Left ventricle myocardium inferior (tissue), 1 donor: ENCODE measurements at places on chromosomes 6 and 20. TPM values are rescaled to one million over a fixed set of nuclear protein-coding genes. Genes with fewer than 3 reads are reported as not detected.

- H3K4me3 ChIP-seq = no peak overlapping the region
- H3K27me3 ChIP-seq = peaks cover 29% of the 10 kb centered on the region
- no peak for DNase-seq
- peaks cover 7% of the 10 kb centered on the region for H3K4me1 ChIP-seq
- no peak overlapping the region for H3K27ac ChIP-seq
Observed at GRCh38 chr6:35561113-35561512, 48.4 kb upstream of the TULP1 start.

GRCh38 chr6:84432619-84433018, 205.2 kb upstream of the CEP162 start:
- no peak overlapping the region for H3K27ac ChIP-seq
- H3K36me3 ChIP-seq = no peaks in the 10 kb centered on the region
- no peak overlapping the region for H3K4me3 ChIP-seq

DNA sequence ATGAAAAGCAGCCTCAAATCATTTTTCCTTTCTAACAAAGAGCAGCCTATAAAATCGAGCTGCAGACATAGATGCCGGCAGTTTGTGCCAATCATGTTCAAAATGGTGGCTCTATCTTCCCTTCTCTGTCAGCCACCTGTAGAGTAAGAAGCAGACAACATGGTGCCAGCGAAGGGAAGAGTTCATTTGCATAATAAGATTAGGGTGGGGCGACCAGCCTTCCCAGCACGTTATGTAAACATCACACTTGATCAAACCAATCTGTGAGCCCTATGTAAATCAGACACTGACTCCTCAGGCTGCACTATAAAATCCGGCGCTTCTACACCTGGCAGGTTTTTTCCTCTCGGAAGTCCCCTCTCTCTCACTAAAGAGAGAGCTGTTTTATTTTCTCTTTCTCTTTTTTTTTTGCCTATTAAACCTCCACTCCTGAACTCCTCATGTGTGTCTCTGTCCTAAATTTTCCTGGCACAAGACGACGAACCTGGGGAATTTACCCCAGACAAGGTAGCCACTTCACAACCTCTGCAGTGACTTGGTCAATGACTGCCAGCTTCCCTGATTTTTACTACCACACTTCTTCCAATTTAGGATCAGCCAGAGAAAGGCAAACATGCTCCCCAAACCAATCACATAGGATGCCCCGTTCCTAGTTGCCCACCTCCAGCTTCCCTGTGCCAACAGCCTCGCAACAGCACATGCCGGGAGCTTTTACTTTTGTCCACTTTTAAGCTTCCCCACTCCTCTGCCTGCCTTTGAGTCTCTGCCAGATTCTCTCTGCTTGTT, 12.9 kb downstream of the TPMT start:
- H3K36me3 ChIP-seq = peaks cover 82% of the 10 kb centered on the region
- DNase-seq = no peak
- H3K27ac ChIP-seq = no peak overlapping the region
- H3K4me1 ChIP-seq = no peaks in the 10 kb centered on the region
- H3K4me3 ChIP-seq = no peak overlapping the region

DNA sequence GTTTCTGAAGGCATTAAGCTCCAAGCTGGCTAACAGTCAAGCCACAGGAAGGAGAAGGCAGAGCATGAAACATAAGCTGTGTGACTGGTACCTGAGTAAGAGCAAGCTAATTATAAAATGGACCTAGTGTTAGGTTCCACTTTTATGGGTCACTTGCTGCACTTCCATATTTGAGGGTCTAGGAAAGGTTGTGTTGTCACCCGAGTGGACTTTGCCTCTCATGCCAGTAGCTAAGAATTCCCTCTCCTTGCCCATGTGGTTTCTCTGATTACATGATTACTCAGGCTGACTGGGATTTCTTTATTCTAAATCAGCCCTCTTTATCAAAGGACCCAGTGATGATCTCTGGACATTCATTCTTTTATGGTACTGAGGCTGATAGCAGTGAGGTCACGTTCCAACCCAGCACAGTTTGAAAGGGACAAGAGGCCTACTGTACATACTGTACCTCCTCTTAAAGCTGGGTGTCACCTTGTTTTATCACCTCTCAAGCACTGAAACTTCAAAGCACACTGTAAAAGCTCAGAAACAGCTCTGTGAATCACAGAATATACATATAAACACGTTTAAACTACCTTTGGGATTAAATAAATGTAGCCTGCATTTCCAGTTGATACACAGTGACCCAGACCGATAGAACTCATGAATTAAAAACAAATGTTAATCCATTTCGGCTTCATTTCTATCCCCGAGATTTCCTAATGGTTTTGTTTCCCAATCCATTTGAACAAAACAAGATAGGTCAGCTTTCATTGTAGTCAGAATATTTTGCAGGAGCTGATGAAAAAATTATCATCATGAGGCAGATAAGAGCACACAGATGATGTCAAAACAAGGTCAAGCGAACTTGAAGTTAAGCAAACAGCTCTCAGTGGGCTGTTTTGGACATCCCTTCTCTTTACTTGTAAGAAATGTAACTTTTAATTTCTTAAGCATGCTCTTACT, 96.5 kb downstream of the ALDH8A1 start:
- H3K27me3 ChIP-seq = no peaks in the 10 kb centered on the region
- H3K4me1 ChIP-seq = peaks cover 14% of the 10 kb centered on the region
- H3K27ac ChIP-seq = peak overlapping the region; percentile 12

DNA sequence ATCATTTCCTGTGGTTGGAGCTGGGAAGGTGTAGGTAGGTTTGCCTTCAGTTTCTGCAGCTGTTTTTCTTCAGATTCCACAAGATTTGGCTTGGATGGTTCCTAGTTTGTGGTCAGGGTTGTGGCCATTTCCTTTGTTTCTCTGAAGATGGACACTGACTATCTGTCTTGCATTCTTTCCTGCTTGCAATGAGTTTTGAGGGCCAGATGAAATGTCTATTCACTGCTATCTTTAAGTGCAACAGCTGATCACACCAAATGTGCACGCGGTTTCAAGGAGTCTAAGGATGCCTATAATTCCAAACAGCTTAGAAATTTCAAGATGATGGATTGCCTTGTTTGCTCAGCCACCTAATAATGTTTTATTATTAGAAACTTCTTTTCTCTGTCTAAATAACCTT, 28.4 kb downstream of the IL20RA start:
- H3K27me3 ChIP-seq = no peaks in the 10 kb centered on the region
- no peak overlapping the region for H3K4me3 ChIP-seq
- peaks cover 26% of the 10 kb centered on the region for H3K4me1 ChIP-seq
- no peaks in the 10 kb centered on the region for H3K36me3 ChIP-seq

GRCh38 chr6:2744209-2744771, 6.4 kb downstream of the MYLK4 start:
- H3K4me1 ChIP-seq = peaks cover 33% of the 10 kb centered on the region
- H3K27ac ChIP-seq = peak overlapping the region; percentile 93
- DNase-seq = peak; percentile 75
- H3K36me3 ChIP-seq = no peaks in the 10 kb centered on the region
- H3K27me3 ChIP-seq = no peaks in the 10 kb centered on the region
- peak overlapping the region; percentile 57 for H3K4me3 ChIP-seq

The DPPA5 gene
- total RNA-seq = not detected

The SPTLC3 gene
- total RNA-seq = 9.0 TPM

The FAM83B gene
- 0.63 TPM for total RNA-seq

The CAGE1 gene
- not detected for total RNA-seq

The SRMS gene
- total RNA-seq = not detected

The PKIB gene
- 0.30 TPM for total RNA-seq
